ENCODE measurements at places on chromosomes 3 and 15.

GRCh38 chr3:141511361-141511760, 24.5 kb downstream of the RASA2 start:
- DNase-seq = no peak

- no peak for DNase-seq
Measured at GRCh38 chr3:171156401-171157010, 130.0 kb upstream of the SLC2A2 start.

DNA sequence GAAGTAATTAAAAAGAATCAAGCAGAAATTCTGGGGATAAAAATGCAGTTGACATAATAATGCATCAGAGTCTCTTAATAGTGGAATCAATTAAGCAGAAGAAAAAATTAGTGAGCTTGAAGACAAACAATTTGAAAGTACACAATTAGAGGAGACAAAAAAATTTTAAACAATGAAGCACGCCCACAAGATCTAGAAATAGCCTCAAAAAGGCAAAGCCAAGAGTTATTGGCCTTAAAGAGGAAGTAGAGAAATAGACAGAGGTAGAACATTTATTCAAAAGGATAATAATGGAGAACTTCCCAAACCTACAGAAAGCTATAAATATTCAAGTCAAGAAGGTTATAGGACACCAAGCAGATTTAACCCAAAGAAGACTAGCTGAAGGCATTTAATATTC, 113.3 kb downstream of the TBC1D2B start:
- DNase-seq = no peak

DNA sequence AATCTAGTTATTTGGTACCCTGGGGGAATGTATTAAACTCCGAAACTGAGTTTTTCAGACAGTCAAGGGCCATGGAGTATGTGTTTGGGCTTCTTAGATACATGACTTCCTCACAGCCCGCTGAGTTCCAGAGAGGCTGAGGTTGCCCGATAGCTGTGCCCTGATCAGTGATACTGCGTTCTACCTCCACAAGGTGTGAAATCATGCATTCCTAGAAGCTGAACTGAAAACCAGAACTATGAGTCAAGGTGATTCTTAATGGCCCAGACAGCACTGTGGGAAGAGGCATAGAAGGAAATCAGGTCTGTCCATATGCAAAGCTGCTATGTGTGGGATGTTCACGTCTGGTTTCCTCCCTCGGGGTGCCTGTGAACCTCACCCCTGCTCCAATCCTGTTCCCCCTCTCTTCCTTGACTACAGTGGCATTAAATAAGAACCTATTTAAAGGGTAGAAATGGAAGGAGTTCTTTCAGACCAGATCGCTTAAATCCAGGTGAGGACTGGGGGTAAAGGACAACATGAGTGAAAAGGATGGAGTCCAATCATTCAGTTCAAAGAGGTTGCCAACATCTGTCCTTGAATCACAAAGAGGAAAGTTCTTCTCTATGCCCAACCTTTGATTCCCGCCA, 74.3 kb downstream of the MYO1E start:
- DNase-seq = no peak

DNA sequence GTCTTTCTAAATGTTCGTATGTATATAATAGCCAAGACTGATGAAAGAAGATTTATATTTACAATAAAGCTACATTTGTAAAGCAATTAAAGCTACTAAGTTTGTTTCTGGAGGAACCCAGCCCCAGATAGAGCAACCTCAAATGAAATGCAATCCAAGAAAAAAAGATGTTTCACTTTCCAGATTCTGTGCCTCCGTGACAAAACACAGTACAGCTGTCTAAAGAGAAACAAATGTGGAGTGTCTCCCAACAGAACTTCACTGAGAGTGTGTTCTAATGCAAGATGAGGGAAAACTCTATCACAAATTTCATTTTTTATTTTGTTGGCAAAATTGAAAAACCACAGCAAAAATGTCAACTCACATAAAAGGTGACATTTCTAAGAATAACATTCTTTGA, 317.0 kb downstream of the OCA2 start:
- no peak for DNase-seq

DNA sequence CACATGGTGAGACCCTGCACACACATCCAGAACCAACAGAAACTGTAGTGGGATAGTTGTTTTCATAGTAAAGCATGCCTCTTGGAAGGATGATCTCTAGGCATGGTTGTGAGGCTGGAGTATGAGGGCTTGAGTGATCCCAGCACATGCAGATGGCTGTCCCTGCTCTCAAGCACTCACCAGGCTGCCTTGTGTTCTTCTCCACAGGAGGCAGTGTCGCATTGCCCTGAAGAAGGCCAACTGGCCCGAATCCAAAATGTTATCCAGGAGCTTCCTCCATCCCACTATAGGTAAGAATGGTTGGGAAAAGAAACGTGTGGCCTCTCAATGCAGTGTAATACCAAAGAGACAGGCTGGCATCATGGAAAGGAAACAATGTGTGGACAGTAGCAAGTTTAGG, 82.7 kb downstream of the TMEM39A start:
- no peak for DNase-seq

DNA sequence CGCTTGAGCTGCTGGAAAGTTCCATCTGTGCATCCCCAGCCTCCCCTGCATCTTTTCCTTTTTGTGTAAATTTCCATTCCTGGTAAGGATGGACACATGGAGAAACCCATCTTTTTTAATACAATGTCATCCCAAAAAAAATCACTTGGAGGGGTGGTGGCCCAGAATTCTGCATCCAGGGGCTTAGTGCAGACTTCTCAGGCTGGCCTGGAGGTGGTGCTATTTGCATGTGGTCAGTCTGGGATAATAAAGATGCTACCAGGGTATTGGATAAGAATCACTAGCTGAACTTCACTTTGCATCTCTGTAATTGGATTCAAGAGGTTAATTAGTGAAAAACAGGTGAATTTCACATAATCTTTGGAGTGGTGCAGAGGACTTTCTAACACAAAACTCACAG, 1.8 kb upstream of the ZSCAN2 start:
- peak; percentile 29 for DNase-seq

DNA sequence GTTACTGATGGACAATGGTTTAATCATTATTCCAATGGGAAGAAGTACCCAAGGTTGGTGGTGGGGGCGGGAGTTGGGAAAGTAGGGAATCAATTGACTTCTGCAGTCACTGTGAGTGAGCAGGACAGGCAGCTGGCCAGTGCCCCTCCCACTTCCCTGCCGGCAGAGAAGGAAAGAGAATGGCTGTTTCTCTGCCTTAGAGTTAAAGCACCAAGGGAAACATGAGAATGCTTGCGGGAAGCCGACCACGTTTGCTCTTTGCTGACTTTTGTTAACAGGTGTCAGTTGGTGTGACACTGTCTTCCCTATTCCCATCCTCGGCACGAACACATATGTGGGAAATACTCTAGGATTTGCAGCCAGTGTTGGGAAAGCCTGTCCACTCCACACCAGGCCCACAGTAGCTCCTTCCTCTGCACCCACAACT, 33.5 kb upstream of the MFSD1 start:
- no peak for DNase-seq

Data from CD4-positive, alpha-beta T cell treated with Interleukin-21 for 1 hour (primary cell).